ENCODE measurements at places on chromosomes 7 and 10.

- no peak for DNase-seq
These were observed 693 bp downstream of the CREB5 start for GRCh38 chr7:28413011-28413410.

- no peak for DNase-seq
These were observed 445.2 kb downstream of the KCNMA1 start for GRCh38 chr10:77192402-77192801.

DNA sequence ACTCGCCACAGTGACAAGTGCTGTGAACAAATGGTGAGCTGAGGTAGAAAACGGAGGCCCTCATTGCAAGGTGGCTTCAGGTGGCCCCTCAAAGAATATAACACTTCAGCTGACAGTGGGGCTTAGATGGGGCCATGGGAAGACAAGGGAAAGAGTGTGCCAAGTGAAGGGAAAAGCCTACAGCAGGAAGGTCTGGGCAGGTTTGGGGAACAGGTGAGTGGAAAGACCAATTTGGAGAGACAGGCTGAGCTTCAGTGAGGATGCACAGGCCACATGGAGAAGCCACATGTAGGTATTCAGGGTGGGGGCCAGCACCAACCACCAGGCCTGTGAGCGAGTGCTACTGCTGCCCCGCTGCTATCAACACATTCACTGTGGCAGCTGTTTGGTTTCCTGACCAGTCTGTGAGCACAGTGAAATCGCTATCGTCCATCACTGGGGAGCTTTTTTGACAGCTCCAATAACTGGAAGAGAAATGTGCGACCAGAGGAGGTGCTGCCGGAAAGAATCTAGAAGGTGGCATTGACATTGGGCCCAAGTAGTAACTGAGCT, 3.4 kb downstream of the POLD2 start:
- no peak for DNase-seq

- no peak for DNase-seq
These were observed 362.7 kb downstream of the CXCL12 start for GRCh38 chr10:44022203-44022602.

DNA sequence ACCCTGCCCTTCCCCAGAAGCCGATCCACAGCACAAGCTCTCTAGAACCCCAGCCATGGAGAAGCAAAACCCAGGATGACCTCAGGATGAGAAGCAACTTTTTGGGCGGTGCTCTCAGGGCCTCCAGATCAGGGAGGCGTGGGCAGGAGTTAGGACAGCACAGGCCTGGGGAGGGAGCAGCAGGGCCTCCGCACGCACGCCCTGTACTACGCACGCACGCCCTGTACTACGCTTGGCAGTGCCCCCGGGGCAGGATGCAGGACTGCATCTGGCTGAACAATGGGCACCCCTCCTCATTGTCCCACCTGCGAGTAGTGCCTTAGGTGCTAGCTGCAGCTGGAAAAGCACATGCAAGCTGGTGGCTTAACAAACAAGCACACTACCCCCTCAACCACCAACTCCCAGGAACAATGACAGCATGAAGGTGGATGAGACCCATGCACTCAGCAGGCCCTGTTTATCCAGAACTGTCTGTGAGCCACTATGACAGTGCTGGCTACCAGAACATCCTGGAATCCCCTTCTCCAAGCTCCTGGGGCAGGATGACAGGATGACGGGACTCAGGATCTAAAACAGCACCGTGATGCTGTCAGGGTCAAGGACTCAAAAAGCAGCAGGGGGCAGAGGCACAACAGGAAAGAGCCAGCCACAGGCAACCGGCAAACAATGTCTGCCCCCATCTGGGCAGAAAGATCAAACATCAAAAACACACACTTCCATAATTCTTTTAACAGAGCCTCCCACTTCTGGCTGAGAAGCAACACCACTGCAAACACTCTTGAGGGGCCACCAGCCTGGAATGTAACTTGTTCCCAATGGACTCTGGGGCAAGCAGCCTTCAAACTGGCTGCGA, 11.8 kb downstream of the PODXL start:
- DNase-seq = no peak

- DNase-seq = no peak
These were observed 33.6 kb upstream of the BTBD16 start for GRCh38 chr10:122237331-122237990.

DNA sequence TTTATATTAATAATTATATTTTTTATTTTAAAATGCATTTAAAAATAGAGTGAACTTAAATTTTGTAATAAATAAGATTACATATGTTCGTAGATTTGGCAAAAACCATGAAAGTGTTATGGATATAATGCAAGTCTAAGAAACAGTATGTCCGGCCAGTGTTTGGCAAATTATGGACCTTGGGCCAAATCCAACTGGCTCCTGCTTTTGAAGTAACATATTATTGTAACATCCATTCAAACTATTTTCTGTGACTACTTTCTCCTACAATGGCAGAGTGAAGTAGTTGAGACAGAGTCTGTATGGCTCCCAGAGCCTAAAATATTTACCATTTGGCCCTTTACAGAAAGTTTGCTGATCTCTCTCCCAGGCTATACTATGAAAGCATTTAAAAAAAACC, 38.9 kb downstream of the TMEM229A start:
- DNase-seq = no peak

DNA sequence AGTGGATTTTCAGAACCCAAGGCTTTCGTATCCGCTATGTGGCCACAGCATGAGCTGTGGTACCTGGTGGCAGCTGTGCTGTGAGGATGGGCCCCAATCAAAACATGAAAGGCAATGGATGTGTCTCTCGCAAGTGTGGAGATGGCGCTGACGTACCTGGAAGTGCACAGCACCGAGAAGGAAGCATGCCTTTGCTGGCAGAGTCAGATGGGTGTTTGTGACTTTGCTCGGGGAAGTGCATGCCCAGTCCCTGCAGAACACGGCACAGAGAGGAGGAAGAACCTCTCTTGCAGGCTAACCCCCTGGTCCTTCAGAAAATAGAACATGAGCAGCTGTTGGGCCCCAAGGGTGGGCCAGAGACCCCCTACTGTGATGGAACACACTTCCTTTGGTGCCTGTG, 654.1 kb upstream of the ZWINT start:
- no peak for DNase-seq

DNA sequence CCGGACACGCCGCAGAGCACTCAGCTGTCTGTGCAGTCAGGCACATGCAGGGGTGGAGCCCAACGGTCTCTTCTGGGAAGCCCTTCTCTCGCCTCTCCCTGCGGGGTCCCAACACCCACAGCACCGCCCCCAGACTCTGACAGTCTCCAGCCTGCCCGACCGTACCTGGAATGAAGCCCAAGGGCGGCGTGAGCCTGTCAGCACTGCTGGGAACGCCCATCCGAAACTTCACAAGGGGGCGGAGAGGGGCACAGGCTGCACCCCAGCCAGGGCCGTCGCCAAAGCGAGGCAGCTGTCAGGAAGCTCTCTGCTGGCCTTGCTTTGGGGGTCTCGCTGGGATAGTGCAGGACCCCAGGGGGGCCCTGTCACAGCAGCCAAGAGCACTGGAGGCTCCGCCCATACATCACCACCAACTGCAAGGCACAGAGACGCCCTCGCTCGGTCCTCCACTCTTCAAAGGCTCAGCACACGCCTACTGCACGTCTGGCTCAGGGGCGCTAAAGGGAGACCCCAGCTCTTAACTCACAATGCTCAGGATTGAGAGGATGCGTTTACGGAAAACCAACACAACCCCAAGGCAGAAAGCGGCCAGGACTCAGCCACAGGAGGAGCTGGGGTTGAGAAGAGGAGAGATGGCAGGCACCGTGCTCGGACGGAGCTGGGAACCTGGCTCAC, 30.9 kb downstream of the MAD1L1 start:
- no peak for DNase-seq

GRCh38 chr7:66869660-66870450, 51.2 kb upstream of the TMEM248 start:
- no peak for DNase-seq

- no peak for DNase-seq
These were observed 44.4 kb downstream of the TMEM270 start for GRCh38 chr7:73905360-73905759.

DNA sequence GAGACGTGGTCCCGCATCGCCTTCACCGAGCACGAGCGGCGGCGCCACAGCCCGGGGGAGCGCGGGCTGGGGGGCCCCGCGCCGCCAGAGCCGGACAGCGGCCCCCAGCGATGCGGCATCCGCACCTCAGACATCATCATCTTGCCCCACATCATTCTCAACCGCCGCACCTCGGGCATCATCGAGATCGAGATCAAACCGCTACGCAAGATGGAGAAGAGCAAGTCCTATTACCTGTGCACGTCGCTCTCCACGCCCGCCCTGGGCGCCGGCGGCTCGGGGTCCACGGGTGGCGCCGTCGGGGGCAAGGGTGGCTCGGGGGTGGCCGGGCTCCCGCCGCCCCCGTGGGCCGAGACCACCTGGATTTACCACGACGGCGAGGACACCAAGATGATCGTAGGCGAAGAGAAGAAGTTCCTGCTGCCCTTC, 737 bp downstream of the CNNM2 start:
- no peak for DNase-seq

DNA sequence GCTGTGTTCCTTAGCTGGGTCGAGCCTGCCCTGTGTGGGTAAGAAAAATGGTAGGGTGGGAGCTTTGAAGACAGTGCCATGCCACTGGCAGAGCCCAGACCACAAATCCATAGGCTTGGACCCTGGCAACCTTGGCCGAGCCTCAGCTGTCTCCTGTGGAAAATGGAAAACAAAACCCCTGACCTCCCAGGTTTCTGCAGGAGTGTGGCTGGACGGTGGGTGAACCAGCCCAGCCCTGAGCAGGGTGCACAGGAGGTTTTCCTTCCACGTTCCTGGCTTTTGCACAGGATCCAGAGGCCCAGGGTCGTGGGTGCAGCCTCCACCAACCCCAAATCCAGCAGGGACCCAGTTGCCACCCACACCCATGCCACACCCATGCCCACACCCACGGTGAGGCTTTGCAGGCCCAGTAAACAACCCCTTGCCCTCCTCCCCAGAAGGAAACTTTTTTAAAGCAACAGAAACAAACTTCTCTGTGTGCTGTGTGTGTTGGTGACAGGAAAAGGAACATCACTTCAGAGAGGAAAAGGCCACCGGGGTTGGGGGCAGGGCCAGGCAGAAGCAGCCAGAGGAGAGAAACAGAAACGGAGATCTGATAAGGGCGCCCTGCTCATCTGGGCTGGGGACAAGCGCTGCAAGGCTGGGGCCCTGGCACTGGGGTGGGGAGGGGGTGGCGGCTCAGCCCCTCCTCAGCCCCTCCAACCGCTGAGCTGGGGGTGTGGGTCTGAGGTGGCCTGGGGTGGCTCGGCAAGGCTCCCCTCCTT, 20.7 kb upstream of the ZMIZ1 start:
- DNase-seq = no peak
